Activated CD4-positive, alpha-beta T cell treated with anti-CD3 and anti-CD28 coated beads, Interleukin-2, amount 10 ng/mL, durations not matched to agents 7 days and 5 days (primary cell): ENCODE measurements at places on chromosomes 16 and 17.

DNA sequence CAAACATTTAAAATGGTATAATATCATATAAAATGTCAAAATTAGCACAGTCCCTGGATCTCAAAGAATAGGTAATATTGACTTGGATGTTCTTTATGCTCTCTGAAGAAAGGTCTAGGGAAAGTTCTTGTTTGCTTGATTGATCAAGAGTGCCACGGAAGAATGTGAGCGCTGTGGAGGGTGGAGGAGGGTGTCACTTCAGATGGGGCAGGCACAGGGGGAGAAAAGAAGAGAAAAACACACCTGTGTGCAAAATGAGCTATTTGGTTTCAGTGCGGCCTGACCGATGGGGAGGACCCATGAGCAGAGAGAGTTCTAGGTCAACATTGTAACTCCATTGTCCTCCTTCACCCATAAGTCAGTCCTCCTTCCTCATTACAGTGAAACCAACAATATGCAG lies 8.8 kb upstream of the VPS4A start:
- DNase-seq = no peak

DNA sequence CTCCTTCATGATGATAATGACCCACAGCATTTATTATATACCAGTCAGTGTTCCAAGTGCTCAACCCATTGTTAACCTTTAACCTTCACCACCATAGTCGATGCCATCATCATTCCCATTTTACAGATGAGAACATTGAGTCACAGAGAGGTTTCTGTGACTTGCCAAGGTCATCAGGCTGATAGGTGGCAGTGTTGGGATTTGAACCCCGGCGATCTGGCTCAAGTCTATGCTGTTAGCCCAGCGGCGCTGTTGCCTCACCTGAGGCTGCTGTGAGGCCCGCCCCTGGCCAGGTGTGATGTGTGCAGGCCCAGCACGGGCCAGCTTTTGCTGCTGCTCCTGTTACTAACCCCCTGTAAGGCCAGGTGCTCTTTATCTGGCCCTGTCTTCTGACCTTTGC lies 101.2 kb downstream of the OR1D5 start:
- DNase-seq = no peak

- no peak for DNase-seq
Observed at GRCh38 chr17:2343421-2343820, 6.1 kb downstream of the SGSM2 start.

- DNase-seq = no peak
Observed at GRCh38 chr17:13395862-13396261, 205.9 kb downstream of the HS3ST3A1 start.

- no peak for DNase-seq
Observed at GRCh38 chr17:55343900-55344513, 77.6 kb downstream of the MMD start.

- no peak for DNase-seq
Observed at GRCh38 chr17:81171941-81172340, 5.9 kb upstream of the AATK start.

DNA sequence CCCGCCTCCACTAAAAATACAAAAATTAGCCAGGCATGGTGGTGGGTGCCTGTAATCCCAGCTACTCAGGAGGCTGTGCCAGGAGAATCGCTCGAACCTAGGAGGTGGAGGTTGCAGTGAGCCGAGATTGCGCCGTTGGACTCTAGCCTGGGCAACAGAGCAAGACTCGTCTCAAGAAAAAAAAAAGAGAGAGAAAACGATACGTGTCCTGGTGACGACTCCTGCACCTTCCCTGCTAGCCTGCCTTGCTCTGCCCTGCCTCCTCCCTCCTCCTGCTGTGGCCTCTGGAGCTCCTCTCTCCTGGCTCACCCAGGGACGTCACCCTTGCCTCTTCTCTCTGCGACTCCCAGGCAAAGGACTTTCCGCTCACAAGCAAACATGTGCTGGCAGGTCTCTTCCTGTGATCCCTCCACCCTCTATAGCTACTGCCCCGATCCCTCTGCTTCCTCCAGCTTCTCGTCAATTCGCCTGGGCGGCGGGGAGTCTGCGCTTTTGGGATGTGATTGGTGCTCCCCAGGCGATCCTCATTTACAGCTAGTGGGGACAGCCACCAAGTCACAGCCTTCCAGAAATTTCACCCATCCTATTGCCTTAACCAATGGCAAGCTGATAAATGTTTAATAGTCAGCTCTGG lies 25.5 kb upstream of the CBX4 start:
- DNase-seq = no peak

- no peak for DNase-seq
Observed at GRCh38 chr16:69904495-69905170, 46.5 kb upstream of the CLEC18A start.

DNA sequence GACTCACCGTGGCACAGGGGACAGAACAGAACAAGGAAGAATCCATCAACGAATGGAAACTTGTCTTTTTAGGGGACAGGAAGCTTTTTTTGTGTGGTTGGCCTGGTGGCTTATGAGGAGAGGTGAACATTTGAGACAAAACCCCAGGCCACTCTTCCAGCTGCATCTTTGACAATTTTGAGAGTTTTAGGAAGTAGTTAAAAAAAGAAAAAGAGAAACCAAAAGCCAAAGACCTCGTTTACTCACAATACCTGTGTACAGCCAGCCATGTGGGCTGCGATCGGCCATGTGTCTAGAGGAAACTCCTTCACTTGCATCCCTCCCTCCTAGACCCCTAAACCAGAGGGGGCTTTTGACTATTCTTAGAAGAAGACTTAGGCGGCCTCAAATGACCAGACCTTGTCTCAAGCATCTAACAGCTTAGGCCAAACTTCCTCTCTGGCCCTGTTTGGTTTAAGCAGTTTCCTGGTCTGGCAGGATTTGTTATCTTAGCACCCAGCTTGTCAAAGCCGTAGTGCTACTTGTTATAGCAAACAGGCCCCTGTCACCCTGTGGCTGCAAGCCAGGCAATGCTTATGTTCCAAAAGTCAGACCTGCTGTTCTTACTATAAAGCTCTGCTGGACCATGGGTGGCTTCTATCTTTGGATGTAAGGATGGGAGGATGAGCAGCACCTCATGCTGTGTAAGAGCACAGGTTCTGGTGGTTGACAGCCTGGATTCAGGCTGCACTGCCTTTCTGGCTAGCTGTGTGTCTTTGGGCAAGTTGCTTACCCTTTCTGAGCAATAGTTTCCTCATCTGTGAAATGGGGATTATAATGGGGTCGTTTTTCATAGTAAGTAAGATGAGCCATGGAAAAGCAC lies 17.7 kb downstream of the KSR1 start:
- DNase-seq = peak; percentile 81

- no peak for DNase-seq
Observed at GRCh38 chr16:19745286-19746010, 27.4 kb downstream of the IQCK start.

GRCh38 chr17:61250335-61250890 lies 149.2 kb upstream of the TBX2 start:
- DNase-seq = no peak
